Renal cortical epithelial cell (primary cell): ENCODE measurements at places on chromosomes 11 and 22.

GRCh38 chr11:69052343-69053168 is 3.8 kb downstream of the TPCN2 start:
- no peak for DNase-seq

DNA sequence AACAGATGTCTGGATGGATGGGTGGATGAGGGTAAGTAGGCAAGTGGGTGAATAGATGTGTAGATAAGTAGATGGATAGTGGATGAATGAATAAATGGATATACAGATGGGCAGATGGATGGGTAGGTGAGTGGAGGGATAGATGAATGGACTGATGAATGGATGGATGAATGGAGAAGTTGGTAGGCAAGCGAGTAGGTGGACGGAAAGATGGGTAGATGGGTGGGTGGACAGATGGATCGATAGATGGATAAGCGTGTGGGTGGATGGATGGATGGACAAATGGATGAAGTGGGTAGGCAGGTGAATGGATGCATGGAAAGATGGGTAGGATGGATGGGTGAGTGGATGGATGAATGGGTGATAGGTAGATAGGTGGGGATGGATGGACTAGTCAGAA is 393.2 kb downstream of the SHANK2 start:
- DNase-seq = no peak

- DNase-seq = peak; percentile 94
Observed at GRCh38 chr11:96200243-96200642, 142.8 kb downstream of the MAML2 start.

DNA sequence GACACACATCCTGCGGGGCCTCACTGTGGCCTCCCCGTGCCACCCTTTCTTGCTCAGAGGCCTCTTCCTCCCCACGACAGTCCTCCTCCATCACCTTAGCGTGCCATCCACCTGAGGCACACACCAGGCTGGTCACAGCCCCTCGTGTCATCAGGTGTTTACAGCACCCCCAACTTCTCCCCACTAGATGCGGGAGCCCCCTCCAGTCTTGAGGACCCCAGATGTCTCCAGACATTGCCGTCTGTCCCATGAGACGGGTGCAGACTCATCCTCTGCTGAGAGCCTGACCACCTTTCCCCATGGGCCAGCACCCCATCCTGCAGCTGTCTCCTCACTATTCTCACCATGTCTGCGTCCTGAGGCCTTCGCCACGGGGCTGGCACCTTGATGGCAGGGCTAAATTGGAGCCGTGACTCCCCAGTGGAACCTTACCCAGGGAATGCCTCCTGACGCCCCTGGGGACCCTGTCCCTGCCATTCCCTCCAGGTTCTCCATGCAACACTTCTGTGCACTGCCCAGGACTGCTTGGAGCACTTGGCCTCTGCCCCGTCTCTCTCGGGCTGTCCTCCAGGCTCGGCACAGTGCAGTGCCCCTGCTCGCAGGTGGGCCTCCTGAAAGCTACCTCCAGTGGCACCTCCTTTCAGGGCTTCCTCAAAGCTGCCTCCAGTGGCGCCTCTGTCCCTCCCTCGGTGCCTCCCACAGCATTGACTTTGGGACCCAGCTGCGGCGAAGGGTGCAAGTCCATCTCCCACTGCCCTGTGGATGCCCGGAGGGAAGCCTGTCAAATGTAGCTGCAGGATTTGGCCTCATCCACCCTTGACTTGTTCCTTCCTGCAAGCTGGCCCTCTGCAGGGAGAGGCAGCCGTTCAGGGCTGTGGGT is 1386.8 kb downstream of the BRD1 start:
- DNase-seq = no peak

DNA sequence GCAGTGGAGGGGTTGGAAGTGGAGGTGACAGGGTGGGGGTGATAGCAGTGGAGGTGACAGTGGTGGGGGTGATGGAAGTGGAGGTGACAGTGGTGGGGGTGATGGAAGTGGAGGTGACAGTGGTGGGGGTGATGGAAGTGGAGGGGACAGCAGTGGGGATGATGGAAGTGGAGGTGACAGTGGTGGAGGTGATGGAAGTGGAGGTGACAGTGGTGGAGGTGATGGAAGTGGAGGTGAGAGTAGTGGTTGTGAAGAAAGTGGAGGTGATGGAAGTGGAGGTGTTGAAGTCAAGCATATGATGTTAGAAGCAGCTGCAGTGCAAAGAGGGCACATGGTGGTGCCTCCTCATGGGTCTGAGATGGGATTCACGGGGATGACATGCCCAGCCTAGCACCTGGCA is 141.5 kb downstream of the CACNA1I start:
- no peak for DNase-seq

- no peak for DNase-seq
Observed at GRCh38 chr11:111574373-111575225, 27.6 kb upstream of the SIK2 start.

DNA sequence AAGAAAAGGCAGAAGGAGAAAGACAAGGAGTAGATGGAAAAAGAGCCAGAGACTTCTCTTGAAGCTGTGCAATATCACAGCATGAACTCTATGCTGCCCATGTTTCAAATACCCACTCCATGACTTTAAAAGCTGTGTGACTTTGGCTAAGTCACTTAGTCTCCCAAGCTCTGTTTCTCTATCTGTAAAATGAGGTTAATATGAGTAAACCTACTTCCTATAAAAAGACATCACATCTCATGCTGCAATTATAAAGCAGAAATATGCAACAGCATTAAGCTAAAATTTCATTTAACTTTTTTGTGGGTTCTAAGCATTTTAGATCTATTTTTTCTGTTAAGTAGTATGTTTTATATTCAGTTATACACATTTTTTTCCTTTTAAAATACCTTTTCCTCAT is 11.6 kb downstream of the DGCR2 start:
- no peak for DNase-seq

- DNase-seq = no peak
Observed at GRCh38 chr11:68978931-68979594, 1.7 kb downstream of the MRGPRD start.
